ENCODE measurements at places on chromosomes 16 and 17.

- DNase-seq = no peak
Observed at GRCh38 chr17:39064819-39065218, 86.6 kb downstream of the PLXDC1 start.

GRCh38 chr16:68539711-68540239 lies 684 bp downstream of the ZFP90 start:
- no peak for DNase-seq

DNA sequence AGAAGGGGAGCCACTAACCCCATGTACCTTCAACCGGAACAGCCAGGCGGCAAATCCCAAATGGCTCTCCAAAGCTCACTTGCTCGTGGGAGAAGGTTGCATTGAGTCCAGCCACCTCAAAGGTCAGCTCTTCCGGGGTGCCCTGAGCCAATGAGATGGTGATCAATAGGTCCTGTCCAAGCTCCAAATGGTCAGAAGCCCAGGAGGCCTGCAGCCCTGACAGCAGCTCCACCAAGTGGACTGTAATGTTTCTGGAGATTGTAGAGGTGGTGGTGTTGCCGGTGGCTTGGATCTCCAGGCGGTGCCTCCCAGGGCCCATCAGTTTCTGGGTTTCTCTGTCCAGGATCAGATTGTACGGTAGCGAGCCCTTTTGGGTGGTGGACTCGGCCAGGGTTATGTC lies 39.9 kb upstream of the BCO1 start:
- no peak for DNase-seq

- no peak for DNase-seq
Observed at GRCh38 chr16:67647681-67648080, 2.7 kb downstream of the CARMIL2 start.

GRCh38 chr17:80516171-80516932 lies 28.3 kb upstream of the RPTOR start:
- DNase-seq = no peak

DNA sequence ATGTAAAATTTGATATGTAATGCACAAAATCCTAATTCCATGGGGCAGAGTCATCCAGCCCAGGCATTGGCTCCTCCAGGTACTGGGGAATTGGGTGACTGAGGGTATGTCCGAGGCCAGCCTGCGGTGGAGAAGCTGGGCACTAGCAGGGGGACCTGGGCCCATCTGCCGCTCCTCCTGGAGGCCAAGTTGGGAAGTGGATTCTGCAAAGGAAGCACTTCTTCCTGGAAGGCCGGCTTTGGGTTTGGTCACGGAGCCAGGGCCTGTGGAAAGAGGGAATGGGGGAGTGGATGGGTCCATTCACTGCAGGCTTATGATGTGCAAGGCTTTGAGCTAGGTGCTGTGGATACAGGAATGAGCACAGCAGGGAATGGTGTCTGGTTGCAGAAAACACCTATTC lies 85.8 kb downstream of the GNAO1 start:
- no peak for DNase-seq

DNA sequence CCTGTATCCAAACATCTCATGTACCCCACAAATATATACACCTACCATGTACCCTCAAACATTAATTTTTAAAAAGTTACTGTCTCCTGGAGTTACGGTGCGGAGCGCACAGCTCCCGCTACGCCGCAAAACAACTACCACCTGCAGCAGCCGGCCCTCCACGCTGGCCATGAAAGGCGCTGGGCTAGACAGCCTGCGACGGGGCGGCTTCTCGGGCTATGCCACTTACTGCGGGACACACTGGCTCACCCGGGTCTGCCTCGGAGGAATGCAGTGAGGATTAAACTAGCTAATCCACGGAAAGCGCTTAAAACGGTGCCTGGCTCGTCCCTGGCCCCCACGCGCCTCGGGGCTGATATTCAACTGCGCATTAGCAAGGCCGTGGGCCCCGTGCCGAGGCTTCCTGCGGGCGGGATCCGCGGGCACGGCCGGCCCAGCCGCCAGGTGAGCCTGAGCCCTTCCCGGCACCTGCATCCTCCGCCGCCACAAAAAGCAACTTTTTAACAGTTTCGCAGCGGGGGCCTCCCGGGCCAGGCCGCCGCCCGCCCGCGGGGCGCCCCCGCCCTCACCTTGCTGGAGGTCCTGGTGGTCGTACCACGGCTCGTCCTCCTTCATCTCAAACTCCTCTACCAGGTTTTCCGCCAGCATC lies 633 bp downstream of the CDR2 start:
- peak; percentile 48 for DNase-seq

DNA sequence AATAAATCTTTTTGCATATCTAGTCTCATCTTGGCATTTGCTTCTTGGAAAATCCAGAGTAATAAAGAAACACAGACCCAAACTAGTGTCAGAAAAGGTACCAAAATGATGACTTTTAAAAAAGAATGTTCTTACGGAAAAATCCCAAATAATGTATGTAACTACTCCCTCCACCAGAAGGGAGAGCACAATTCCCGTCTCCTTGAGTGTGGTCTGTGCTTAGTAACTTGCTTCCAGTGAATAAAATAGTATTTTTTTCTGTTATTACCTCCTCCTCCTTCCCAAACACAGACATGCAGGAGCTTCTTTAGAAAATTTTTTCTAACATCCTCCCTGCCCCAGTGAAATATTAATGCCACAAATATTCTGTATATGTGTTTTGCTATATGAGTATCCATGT lies 358.1 kb downstream of the ZFHX3 start:
- DNase-seq = no peak

DNA sequence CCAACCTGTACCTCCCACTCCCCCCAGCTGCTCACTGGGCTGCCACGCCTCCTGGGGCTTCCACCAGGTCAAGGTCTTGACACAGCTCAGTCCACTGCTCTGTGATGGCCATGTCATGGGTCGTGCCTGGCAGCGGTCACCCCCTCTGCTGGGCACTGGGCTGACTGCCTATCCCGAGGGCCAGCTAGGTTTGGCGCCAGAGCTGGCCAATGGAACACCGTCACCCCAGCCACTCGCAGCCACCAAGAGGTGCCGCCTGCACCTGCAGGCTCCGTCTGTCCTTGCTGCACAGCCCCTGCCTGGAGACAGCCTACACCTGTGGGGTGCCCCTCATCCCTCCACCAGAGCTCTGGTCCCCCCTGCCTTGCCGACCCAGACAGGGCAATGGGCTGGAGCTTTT lies 4.5 kb upstream of the RAB40C start:
- DNase-seq = no peak

GRCh38 chr17:42512246-42512645 lies 23.8 kb upstream of the NAGLU start:
- no peak for DNase-seq
